Activated CD4-positive, alpha-beta T cell treated with anti-CD3 and anti-CD28 coated beads, Interleukin-2, amount 50 U/mL, for 4 hours (primary cell): ENCODE measurements at places on chromosomes 3 and 15.

DNA sequence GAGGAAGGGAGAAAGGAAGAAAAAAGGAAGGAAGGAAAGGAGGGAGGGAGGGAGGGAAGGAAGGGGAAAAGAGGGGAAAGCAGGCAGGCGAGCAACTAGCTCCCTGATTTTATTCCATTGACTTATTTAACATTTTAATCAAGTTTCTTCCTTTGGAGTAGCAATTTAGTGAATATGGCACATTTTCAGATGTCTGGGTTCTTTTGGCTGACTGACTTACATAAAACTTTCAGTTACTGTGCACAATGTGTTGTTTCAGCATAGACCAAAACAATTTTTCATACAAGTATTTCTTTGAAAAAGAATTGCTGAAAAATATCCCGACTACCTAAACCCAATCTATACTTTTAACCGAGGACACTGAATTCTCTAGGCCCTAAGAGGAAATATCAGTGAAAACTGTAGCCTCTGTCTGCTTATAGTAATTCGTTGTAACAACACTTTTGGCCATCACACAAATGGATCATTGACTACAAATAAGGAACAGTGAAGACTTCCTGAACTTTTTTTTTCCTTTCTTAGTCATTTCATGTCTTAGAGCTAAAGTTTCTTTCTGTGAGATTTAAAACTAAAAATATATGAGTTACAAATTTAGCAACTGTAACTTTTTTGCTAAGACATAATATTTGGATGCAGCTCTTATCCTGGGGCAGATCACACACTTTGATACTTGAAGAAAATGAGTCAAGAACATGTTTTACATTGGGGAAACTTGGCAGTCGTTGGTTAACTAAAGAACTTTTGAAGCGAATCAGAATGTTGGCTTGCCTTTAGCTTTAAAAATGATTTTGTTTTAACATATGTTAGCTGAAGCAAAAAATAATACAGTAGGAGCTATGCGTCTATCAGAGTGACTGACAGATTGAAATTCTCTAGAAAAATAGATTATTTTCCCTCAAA lies 79.6 kb downstream of the SOX2 start:
- no peak for DNase-seq

- DNase-seq: no peak
Observed at GRCh38 chr15:55696221-55696620, 46.7 kb downstream of the PRTG start.

GRCh38 chr3:163491714-163492113 lies 1586.6 kb downstream of the SI start:
- no peak for DNase-seq

- no peak for DNase-seq
Observed at GRCh38 chr15:63983061-63983711, 63.1 kb downstream of the DAPK2 start.

DNA sequence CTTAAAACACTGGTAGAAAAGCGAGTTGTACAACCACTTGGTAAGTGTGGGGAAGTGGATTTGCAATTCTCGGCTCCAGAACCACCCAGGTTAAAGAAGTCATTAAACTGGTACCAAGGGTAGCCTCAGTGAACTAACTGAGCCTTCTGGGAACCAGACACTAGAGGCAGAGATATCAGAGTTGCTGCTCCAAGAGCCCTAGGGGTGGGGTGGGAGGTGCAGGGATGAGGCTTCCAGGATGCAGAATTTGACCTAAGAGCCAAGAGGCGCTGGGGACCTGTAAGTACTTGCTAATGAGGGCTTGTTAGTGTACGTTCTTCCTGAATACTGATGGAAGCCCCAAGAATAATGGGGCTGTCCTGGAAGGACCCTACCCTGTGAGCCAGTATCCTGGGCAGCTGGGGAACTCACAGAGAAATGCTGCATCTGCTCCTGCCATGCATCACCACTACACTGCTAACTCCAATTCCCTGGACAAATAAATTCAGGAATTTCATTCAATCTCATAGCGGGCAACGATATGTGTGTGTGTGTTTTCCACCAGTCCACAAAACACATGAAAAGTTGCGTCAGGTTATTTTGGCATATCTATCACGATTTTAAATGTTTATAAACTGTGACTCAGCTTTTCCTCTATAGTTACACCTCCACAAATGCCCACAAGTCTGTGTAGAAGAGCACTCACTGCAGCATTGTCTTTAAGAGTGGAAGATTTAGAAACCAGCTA lies 23.8 kb downstream of the STIMATE start:
- no peak for DNase-seq

GRCh38 chr3:111210003-111210711 lies 138.5 kb downstream of the NECTIN3 start:
- DNase-seq: no peak

- no peak for DNase-seq
Observed at GRCh38 chr3:114110439-114110838, 53.9 kb downstream of the QTRT2 start.

DNA sequence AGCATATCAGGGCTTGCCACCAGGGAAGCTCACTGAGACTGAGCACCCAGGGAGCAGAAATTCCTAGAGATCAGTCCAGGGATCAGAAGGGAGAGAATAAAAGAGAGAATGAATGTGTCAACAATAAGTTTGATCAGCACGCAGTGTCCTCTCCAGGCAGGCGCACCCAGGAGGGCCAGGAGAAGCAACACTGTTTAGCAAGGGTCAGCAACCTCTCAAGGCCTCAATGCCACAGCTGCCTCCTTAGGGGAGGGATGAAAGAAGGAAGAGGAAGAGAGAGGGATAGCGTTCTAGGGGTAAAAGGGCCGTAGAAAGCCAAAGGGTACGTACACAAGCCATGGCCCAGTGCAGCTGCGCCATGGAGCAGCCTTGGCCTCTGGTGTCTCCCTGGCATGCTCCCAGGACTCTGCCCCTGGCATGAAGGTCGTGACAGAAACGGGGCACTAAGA lies 399.8 kb downstream of the SHQ1 start:
- no peak for DNase-seq

DNA sequence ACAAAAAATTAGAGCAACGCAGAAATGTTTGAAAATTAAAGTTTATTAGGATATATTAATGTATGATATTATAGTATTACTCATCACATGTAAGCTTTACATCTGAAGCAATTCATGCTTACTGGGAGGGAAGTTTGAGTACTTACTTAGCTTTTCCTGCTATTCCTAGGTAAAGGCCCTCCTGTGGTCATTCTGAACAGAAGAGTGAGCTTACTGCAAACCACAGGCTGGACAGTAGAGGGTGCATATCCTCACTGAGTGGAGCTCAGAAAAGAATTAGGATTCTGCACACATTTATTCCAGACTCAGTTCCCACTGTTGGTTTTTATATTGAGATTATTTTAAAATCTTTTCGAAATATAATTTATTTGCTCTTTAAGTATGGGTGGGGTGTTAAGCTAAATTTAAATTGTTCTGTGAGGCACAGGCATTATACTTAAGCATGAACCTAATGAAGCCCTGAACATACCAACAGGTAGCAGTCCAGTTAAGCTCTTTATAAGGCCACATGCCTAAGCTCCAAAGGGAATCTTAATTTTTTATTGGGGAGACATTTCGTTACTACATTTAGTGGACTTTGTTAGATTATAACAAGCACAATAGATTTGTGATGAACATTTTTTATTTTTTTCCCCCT lies 10.2 kb downstream of the MRPS22 start:
- DNase-seq: no peak

- no peak for DNase-seq
Observed at GRCh38 chr3:128382221-128382807, 84.4 kb downstream of the DNAJB8 start.

DNA sequence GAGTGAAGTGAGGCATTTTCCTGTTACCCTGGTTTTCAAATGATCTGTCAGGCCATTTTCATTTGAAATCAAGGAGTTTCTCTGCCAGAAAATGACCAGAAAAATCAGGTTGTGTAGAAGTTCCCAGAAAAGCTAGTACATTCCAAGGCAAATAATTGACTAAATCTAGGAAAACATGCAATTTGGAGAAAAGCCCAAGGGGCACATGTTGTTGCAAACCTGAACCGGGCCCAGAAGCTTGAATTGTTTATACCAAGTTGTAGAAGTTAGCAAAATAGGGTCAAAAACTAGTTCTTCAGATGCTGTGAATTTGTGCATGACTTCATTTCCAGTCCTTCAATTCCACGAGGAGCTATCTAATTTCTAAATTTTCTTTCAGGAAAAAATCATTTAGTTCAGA lies 31.0 kb downstream of the TRIM42 start:
- no peak for DNase-seq

GRCh38 chr15:50051811-50052419 lies 67.1 kb downstream of the ATP8B4 start:
- DNase-seq: no peak

DNA sequence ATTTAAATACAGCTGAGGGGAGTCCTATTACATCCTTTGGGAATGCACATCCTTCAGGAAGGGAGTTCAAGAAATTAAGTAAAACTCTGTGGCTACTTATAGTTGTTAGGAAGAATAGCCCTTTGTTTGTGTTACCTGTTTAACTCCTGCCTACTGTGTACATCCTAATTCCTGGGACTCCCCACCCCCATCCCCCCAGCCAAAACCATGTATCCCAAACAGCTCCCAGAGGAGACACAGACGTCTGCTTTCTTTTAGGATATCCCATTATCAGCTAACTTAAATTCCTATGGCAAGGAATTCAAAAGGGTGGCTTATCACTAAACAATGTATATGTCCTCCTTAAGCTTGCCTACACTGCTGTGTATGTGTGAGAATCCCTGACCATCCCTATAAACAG lies 581.7 kb downstream of the DIPK2A start:
- DNase-seq: no peak

DNA sequence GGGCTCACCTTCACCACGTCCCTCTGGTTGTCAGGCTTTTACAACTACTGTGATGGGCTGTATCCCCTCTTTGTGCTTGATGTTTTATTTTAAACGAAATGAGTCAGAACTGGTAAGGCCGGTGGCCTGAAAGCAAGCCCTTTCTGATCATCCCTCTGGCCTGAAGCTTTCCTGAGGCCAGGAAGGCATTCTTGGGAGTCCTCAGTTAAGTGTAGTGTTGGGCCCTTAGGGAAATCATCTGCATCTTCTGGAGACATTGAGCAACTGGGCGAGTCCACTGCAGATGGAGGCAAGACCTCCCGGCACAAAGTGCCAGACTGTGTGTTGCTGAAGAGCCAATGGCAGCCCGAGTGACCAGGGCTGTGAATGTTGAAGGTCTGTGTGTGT lies 33.0 kb upstream of the AMOTL2 start:
- no peak for DNase-seq

GRCh38 chr3:56976651-56977560 lies 83.6 kb upstream of the SPATA12 start:
- DNase-seq: no peak

- DNase-seq: peak; percentile 13
Observed at GRCh38 chr3:13853978-13854296, 25.9 kb downstream of the WNT7A start.

- DNase-seq: no peak
Observed at GRCh38 chr15:22989576-22990477, 9.7 kb upstream of the CYFIP1 start.

GRCh38 chr3:130539005-130539404 lies 22.0 kb downstream of the COL6A6 start:
- DNase-seq: peak; percentile 12

DNA sequence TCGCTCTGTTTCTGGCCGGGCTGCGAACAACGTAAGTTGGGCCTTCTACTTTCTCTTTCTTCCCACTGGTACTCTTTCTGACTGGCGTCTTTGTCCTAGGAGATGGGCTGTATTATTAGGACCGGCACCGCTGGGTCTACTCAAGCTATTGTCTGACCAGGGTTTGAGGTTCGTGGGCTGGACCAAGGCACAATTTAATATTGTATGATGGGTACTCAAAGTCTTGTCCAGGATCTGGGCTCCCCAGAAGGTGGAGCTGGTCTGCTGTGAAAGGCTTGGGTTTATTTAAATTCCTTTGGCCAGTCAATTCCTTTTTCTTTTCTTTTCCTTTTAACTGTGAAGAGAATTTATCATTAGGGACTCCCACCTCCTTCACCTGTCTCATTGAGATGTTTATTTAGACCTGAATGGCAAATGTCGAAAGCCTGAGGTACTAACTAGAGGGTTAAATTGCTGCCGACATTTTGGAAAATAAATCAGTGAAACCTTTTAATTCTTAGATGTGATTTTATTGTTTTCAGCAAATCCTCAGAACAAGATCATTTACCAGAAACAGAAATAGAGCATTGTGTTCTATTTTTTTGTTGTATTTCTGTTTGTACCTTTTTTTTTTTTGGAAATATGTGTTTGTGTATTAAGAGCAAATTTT lies 410 bp downstream of the LRRC49 start:
- DNase-seq: no peak

GRCh38 chr15:93987068-93987467 lies 244.3 kb upstream of the MCTP2 start:
- DNase-seq: no peak

GRCh38 chr3:39961230-39961629 lies 151.8 kb downstream of the MYRIP start:
- no peak for DNase-seq

DNA sequence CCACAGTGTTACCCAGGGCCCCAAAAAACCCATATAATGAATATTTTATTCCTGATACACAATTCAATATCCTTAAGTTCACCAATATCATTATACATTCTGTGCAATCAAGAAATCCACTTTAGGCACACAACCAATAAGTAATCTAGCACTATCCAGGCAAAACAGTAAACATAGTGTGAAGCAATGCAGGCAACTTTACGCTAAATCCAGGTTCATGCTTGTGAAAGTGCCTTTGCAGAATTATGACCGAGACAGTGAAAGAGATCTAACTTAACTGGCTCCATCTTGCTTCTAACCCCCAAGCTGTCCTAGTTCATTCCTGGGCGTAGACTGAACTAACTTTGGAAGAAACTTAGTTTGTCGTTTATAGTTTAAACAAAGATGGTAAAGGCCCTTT lies 34.2 kb upstream of the INO80 start:
- DNase-seq: no peak

GRCh38 chr3:24196526-24196925 lies 251.4 kb downstream of the NR1D2 start:
- no peak for DNase-seq

DNA sequence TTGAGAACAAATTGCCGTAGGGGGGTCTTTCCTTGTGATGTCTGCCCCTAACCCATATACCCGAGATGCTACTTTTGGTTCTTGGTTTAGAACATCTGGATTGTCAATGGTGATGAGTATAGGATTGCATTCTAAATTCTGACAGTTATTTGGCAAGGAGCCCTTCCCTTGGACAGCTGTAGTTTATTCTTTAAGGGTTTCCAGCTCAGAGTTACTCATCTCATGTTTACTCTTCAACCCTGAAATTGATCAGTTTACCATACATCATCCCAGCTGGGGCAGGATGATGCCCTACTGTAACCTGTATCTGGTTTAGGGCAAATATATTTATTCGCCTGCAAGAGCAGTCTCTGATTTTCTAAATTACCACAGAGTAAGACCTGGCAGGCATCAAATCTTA lies 85.7 kb upstream of the XCR1 start:
- no peak for DNase-seq

DNA sequence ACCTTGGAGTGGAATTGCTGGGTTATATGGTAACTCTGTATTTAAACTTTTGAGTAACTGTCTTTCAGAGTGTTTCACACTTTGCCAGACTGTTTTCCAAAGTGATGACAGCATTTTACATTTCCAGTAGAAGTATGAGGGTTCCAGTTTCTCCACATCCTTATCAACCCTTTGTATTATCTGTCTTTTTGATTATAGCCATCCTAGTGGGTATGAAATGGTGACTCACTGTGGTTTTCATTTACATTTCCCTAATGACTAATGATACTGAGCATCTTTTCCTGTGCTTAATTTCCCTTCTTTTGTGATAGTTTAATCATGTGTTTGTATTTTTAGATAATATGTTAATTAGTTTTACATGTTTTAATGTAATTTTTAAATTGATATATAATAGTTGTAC lies 138.1 kb upstream of the DAZL start:
- no peak for DNase-seq

GRCh38 chr3:172885704-172886103 lies 135.2 kb downstream of the ECT2 start:
- DNase-seq: no peak
